Amniotic epithelial cell (primary cell): ENCODE measurements at places on chromosomes 2 and 18.
A peak's percentile ranks its signal among the peaks of the same experiment; 100 is the strongest.

DNA sequence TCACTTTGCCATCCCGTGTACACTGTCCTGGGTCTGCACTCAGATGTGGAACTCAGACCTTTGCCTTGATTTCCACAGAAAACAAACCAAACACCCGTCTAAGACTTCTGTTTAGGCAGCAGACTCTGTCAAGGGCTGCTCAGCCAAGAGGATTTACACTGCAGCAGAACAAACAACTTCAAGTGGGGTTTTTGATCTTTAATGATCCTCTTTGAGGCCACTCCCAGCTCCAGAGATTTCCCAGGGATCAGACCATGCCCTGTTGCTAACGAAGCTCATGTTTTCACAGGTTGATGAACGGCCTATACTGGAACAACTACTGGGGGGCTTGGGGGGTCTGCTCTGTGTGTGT lies 52.5 kb upstream of the LGALSL start:
- no peak for DNase-seq

DNA sequence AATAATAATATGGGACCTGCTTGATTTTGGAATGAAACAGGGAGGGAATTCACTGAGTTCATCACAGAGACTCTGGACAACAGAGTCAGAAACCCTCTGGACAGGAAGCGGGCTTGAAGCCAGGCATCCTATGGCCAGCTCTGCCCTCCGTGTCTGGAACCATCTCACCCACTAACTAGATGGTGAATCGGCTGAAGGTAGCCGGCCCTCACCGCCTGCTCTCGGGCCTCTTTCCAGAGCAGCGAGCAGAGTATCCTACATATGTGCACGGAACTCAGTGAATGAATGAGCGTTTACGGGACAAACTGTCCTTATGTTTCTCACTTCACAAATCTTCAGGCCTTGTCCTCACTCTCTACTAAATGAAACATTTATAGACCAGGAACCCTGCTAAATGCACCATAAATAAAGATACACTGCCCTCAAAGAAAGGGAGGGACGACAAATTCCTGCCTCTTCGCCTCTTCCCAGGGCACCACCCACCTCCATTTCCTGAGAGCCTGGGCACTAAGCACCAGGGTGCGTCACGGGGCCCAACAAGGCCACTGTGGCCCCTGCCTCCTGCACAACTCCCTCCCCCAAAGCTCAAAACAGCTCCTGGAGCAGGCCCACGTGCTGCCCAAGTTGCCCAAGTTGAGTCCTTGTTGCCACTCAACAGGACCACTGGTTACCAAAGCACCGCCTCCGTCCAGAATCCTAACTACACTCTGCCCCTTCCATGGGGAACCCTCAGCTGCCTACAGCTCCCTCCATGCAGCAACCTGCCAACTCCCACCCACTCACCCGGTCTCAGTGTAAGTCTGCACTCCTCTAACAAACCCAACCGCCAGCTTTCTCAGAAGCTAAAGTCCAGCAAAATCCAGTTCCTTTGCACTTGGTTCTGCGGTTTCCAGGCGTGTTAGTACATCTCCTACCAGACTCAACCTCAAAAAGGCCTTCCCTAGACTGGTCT lies 1.7 kb downstream of the TBC1D8 start:
- DNase-seq: no peak

- DNase-seq: no peak
Measured at GRCh38 chr2:181882246-181883020, 9.1 kb upstream of the ITPRID2 start.

DNA sequence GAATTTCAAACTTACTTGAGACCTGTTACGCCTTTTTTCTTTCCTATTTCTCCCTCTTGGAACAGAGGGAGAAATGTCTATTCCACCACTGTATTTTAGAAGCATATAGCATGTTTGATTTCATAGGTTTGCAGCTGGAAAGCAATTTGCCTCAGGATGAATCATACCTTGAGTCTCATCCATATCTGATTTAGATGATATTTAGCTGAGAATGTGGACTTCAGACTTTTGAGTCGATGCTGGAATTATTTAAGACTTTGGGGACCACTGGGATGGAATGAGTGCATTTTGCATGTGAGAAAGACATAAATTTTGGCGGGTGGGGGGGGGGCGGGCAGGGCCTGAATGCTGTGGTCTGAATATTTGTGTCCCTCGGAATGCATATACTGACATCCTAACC lies 282.7 kb upstream of the STON1 start:
- no peak for DNase-seq

DNA sequence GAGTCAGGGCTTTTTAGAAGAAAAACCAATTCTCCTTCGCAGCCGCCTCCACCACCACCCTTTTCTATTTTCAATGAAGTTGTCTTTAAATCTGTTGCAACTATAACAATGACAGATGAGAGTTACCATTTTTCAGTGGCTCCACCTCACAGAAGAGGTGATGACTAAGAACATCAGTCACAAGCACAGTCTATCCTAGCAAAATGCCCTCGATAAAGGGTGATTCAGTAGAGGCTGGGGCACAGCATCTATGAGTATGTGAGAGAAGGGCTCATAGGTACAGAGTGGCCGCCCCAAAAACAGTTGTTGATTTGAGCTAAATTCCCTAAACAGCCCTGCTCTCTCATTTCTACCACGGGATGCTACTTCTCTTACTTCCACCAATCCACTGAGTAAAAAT lies 310.8 kb upstream of the MGAT5 start:
- no peak for DNase-seq

DNA sequence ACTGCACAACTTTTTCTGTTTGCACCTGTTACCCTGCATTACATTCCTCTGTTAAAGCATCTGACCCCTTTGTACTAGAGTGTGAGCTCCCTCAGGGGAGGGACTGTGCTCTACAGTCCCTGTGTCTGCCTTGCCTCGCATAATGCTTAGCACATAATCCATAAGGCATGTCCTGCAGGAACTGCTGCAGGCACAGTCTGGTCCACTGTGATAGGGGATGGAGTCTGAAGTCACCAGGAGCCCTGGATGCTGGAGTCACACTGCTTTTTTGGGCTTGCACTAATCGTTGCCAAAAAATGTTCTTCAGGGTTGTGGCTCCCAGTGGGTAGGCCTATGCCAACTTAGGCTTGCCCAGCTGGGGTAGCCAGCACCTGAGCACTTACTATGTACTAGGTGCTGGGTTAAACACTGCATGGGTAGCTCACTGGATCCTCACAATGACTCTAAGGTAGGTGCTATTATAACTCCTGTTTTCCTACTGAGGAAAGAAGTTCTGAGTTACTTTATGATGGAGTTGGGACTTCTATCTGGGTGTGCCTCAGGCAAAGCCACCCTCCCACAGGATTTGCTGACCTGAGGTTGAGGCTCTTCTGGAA lies 33.3 kb downstream of the COPS7B start:
- no peak for DNase-seq

DNA sequence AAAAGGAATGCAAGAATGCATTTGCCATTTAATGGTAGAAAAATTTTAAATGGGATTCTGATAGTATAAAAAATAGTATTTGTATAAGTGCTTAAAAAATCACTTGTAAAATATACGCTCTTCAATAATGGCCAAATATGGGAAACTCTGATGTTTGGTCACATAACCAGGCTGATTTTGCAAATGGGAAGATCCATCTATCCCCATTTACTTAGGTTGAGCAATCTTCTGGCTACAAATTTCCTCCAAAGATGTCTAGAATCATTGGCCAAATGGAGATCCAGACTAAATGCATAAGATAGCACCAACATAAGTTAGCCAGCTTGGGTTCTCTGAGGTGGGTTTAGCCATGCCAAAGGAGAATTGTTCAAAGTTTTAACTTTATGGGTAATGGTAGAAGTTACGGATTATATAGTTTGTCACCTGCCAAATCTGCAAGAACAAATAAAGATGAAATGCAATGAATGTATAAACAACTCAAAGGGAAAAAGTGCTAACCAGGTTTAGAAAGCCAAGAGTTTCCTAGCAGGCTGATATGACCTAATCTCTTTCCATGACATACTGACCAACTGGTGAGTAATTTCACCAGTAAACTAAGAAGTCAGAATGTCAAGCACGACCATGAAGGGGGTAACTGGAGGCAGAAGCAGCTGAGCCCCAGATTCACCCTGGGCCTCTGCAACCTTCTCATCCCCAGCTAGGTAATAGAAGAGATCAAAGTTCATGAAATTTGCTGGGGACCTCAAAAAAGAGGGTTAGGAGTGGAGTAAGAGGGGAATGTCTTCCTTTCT lies 10.0 kb downstream of the RHOB start:
- peak; percentile 71 for DNase-seq

DNA sequence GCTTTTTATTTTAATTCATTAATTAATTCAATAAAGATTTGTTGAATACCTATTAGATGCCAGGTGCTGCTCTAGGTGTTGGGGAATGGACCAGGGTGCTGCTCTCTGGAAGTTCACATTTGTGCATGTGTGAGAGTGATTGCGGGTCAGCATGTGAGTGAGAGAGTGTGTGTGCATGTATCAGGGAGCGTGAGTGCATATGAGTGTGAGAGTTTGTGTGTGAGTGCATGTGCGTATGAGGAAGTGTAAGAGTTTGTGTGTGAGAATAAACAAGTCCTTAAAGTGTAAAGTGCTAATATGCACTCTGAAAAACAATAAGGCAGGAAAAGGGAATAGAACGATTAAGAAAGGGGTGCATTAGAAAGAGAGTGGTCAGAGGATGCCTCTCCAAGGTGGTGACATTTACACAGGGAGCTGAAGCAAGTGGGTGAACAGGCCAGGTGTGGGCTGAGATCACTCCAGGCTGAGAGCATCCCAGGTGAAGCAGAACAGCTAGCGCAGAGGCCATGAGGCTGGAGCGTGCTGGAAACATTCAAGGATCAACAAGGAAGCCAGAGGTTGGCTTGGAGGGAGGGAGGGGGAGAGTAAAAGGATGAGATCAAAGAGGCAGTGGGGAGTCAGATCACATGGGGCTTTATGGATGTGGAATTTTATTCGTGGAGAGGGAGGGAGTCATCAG lies 50.5 kb upstream of the SLC1A4 start:
- no peak for DNase-seq

- DNase-seq: peak; percentile 53
Measured at GRCh38 chr18:74268933-74269620, 22.7 kb downstream of the CYB5A start.

DNA sequence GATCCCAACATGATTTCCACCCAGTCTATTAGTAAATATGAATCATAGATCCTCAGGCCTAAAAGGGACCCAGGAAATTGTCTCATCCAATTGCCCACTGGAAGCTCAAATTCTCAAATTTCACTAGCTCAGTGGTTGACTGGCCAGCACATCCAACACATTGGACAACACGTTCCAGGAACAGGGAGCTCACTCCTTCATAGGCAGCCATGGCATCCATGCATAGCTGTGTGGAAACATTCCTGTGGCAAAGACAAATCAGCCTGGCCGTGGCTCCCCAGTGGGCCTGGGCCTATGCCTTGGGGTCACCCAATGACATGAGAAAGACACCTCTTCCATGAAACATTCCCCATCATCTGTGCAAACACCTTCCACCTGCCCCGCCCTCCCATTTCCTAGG lies 261.1 kb downstream of the ANAPC1 start:
- DNase-seq: peak; percentile 47

GRCh38 chr2:177053038-177053437 lies 159.6 kb upstream of the HNRNPA3 start:
- DNase-seq: no peak

- DNase-seq: peak; percentile 95
Measured at GRCh38 chr2:234826681-234827080, 125.1 kb upstream of the SH3BP4 start.

- peak; percentile 11 for DNase-seq
Measured at GRCh38 chr2:173354073-173354581, 545 bp upstream of the CDCA7 start.

- DNase-seq: no peak
Measured at GRCh38 chr2:20671036-20671735, 4.2 kb downstream of the GDF7 start.

- DNase-seq: no peak
Measured at GRCh38 chr2:168561991-168562390, 105.9 kb downstream of the CERS6 start.

DNA sequence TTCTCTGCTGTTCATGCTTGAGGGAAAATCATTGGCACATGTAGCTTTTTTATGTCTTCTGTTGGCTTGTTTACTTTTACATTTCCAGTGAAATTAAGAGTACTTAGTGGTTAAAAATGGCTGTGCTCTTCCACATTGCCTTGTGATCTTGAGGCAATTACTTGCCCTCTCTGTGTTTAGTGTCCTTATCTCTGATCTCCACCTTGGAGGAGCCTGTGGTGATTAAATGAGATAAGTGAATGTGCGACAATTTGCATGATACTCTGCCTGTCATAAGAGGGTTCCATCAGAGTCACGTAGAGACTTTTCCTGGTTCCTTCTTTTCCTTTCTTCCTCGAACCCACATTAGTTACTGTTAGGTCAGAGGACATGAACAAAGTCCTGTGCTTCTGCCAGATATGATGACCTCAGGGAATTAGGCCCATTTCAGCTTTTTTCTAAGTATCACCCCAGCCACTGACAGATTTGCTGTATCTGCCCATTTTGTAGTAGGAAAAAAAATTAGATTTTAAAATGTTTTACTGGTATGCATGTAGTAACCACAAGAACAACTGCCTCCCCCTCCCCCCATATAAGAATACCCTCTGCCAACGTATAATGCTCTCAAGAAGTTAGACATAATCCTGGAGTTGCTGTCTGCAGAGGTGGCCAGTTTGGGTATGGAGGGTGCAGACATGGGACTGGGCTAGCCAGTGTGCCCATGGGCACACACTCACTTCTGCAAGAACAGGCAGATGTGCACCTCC lies 51.9 kb downstream of the TET3 start:
- no peak for DNase-seq

GRCh38 chr2:222710736-222711135 lies 39.3 kb downstream of the MOGAT1 start:
- DNase-seq: no peak

- DNase-seq: no peak
Measured at GRCh38 chr2:239830121-239831000, 194.8 kb downstream of the NDUFA10 start.

- DNase-seq: peak; percentile 41
Measured at GRCh38 chr18:44579028-44579702, 101.5 kb upstream of the SETBP1 start.

DNA sequence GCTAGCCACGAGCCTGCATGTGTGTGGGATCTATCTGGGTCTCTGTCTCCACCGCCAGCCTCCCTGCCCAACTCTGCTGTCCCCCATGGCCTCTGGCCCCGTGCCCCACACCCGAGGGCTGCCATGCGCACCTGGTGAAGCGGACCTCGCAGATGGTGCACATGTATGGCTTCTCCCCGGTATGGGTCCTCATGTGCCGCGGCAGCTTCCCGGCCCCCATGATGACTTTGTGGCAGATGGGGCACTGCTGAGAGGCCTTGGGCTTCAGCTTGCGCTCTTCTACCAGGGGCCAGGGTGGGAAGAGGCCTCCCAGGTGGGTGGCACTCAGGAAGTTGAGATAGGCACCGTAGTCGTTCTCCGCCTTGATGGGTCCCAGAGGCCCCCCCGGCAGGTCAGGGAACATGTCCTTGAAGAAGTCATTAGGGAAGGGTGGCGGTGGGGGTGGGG lies 109.3 kb upstream of the SMAD2 start:
- DNase-seq: no peak

- DNase-seq: peak; percentile 24
Measured at GRCh38 chr18:55351980-55352714, 235.8 kb downstream of the TCF4 start.
